Activated T-cell treated with anti-CD3 and anti-CD28 coated beads, Interleukin-2, amount 50 U/mL, for 4 hours (primary cell): ENCODE measurements at places on chromosomes 6 and 20. TPM values are rescaled to one million over a fixed set of nuclear protein-coding genes. Genes with fewer than 3 reads are reported as not detected.

DNA sequence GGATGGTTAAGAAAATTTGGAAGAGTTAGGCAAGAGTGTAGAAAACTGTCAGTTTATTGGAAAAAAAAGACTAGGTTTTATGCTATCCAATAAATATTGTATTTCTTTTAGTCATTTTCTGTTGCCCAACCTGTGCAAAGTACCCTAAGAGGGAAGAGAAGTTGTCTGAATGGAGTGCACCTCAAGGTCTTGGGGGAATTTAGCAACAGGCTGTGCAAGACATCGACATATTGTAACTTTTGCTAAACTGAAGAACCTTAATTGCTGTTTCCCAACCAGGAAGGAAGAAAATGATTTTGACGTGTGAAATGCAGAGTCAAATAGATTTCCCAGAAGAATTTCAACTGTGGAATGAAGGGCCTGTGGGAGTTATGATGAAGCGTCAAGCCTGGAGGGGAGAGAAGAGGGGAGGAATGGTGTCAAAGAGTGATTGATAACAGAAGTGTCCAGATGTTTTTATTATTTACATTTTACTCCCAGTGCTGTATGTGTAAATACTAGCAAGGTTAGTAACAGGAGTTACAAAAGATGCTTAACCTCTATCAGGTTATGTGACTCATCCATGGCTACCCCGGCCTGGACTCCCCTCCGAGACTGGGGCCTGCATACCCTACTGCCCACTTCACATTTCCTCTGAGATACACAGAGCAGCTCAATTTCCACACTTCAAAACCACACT is 246.8 kb downstream of the MYLK4 start:
- no peak for DNase-seq

GRCh38 chr6:3384241-3385143 is 72.4 kb downstream of the SLC22A23 start:
- DNase-seq: no peak

- DNase-seq: no peak
Observed at GRCh38 chr6:111759331-111759835, 113.9 kb downstream of the FYN start.

DNA sequence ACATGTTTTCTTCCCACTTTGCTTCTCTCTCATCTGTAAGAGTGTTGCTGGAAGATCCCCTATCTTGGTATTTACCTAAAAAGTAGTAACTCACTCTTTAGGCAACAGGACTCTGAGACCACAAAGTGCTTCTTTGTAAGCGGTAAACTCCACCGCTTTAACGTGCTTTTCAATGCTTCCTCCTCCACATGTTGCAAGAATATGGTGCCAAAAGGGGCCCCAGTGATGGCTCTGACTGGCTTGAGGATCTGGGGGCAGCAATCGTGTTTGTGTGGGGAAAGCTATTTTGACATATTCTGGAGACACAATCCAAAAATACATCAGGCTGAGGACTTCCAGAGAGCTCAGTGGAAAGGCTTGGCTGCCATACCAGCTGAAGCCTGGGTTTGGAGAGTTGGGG is 12.4 kb upstream of the CPNE5 start:
- no peak for DNase-seq

- no peak for DNase-seq
Observed at GRCh38 chr20:62744741-62745191, 36.1 kb downstream of the NTSR1 start.

DNA sequence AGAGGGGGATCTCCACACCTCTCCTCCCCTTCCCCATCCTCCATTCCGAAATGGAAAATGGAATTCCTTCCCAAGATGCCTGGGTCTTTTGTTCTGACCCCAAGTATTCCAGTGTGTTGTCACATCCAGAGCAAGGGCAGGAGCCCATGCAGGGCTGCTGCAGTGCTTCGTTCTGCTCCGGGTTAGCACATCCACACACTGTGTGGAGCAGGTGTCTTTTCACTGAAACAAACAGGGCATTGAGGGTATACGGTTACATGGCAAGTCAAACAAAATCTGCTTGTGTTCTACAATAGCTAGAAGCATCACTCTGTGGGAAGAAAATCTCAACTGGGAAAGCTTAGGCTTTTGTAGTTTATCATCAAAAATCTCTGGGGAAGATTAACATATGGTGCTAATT is 56.9 kb downstream of the LYRM2 start:
- no peak for DNase-seq

DNA sequence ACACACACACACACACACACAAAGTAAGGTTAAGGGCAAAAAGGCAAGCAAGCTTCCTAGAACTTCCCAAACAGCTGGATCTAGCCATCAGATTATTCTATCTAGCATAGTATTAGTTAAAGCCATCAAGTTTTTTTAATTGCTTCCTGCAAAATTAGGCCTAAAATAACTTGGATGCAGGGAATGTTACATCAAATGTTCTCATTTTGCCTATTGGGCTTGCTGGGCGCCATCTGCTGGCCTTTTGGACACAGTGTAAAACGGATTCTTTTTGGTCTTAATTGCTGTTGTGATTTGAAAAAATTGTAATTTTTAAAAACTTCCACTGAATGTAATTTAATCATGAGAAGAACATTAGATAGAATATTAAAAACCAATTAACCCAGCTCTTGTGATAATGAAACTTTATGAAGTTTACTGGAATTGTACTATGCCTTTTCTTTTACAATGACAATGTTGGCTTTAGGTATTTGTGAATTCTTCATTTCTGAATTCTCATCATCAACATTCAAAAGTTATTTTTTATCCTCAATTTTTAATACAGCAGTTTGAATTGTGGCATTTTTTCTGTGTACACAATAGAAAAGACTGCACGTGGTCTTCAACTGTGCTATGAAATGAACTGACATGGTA is 6.8 kb downstream of the MKKS start:
- peak; percentile 36 for DNase-seq

- DNase-seq: no peak
Observed at GRCh38 chr6:3304500-3305215, 45.9 kb downstream of the PSMG4 start.

DNA sequence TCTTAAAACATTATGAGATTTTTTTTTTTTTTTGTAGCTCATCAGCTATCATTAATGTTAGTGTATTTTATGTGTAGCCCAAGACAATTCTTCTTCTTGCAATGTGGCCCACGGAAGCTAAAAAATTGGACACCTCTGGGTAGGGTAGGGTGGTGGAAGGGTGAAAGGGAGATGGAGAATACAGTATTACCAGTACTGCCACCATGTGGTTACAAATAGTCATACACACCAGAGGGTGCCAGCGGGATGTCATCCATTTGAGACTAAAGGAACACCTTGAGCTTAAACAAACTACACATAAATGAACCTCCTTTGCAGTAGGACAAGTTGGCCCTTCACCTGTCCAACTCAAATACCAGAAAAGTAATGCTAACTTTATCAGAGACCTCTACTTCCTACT is 601.9 kb downstream of the HTR1B start:
- no peak for DNase-seq

GRCh38 chr6:142045380-142046278 is 87.1 kb upstream of the GJE1 start:
- no peak for DNase-seq

DNA sequence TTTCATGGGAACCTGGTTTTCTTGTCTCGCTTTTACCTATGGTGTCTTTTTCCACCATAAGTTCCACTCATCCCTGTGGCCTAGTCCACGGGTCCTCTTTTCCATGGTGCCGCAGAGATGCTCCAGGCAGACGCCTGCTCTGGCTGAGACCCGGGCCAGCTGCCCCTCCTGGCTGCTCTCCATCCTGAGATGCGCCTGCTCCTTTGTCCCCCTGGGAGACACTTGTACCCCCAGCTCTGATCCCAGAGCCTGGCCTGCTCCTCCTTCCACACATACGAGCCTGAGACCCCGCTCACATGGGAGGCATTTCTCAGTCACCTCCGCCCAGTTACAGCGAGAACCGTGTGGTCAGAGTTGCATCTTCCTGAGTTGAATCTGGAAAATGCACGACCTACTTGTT is 29.6 kb downstream of the RNASET2 start:
- DNase-seq: no peak

DNA sequence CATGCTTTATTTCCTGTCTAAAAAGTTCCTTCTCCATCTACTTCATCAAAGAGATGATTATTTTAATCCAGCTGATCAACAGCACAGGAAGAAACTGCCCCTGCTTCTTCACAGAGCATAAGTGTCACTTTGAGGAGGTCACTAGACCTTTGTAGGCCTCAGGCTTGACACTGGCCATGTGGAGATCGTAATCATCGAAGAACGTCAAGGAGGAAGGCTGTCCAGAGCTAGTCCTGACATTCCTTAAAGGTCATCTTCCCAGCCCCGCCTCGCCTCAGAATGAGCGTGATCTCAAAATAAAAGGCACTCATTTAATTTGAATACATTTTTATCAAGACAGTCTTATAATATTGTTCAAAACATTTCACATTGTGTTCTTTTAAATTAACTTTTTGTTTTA is 445.7 kb upstream of the CDH4 start:
- DNase-seq: no peak

DNA sequence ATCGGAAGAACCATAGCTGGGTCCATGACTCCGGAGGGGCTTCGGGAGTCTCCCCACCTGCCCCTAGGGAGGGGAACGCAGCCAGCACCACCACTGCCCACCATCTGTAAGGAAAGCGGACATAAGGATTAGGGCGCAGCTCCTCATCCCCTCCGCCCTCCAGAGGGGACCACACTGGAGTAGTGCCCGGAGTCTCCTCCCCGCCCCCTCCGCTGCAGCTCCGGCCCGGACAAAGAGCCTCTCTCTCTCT is 628 bp downstream of the SLC35B2 start:
- DNase-seq: no peak

DNA sequence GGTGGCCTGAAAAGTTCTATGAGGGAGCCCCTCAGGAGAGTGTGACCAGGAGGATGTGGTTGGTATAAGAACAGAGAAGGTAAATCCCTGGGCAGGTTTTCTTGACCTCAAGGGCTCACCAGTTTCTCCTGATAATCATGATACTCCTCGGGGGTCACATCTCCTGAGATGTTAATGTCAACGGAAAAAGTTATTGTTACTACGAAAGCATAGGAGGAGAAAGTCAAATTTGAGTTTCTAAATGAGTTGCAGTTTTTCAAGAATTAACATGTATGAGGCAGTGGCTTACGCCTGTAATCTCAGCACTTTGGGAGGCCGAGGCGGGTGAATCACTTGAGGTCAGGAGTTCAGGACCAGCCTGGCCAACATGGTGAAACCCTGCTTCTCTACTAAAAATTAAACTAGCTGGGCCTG is 23.4 kb downstream of the MGME1 start:
- no peak for DNase-seq

DNA sequence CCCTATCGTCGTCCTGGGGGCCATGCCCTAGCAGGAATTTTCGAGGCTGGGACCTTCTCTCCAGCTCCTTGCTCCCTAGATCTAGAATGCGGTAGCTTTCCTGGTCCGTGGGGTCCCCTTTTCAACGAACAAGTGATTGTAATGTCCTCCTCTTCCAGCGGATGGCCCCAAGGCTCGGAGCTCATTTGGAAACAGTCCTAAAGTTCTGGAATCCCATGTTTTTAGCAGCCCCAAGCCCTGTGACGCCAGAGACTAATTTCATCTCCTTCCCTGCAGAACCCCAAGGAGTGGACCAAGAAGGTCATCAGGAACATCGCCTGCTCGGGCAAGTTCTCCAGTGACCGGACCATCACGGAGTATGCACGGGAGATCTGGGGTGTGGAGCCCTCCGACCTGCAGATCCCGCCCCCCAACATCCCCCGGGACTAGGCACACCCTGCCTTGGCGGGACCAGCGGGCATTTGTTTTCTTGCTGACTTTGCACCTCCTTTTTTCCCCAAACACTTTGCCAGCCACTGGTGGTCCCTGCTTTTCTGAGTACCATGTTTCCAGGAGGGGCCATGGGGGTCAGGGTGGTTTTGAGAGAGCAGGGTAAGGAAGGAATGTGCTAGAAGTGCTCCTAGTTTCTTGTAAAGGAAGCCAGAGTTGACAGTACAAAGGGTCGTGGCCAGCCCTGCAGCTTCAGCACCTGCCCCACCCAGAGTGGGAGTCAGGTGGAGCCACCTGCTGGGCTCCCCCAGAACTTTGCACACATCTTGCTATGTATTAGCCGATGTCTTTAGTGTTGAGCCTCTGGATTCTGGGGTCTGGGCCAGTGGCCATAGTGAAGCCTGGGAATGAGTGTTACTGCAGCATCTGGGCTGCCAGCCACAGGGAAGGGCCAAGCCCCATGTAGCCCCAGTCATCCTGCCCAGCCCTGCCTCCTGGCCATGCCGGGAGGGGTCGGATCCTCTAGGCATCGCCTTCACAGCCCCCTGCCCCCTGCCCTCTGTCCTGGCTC is 48.5 kb downstream of the PYGB start:
- no peak for DNase-seq

DNA sequence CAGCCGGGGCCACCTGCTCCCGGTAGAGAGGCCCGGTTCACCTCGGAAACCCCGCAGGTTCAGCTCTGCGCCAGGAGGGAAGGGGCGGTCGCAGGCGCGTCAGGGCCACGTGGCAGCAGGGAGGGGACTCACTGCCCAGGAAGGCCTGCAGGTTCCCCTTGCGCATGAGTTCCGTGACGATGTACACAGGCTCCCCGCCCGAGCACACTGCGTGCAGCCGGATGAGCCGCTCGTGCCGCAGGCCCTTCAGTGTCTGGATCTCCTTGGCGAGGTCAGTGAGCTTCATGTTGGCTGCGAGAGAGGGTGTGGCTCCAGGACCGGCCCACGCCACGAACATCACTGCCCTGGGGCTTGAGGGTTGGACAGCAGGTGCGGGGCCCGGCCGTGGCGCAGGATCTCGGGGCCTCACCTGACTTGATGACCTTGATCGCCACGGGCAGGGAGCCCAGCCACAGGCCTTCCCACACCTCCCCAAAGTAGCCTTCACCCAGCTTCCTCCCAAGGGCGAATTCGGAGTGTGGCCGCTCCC is 4.9 kb upstream of the PTK6 start:
- no peak for DNase-seq

DNA sequence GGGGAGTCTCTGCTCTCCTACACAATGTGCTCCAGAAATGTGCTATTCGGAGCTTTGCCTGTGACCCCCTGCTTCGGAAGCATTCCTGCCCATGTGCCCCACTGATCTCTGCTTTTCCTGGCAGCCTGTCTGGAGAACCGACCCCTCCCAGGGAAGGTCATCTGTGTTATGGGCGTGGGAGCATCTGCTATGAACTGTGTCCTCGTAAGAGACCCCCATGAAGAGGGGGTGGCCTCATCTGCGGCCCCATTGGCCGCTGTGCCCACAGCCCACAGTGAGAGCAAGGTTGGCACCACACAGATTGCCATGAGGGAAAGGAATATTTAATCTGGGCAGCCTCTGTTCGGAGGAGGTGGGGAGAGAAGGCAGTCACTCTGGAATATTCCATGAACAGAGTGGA is 32.7 kb upstream of the IRF4 start:
- DNase-seq: no peak

- no peak for DNase-seq
Observed at GRCh38 chr6:118206221-118206620, 299.2 kb downstream of the SLC35F1 start.

The RBM24 gene
- not detected for total RNA-seq

The LPA gene
- not detected for total RNA-seq

The GNL1 gene
- total RNA-seq: 134 TPM

The TCF21 gene
- 0.05 TPM for total RNA-seq

The KCNK15 gene
- 1.1 TPM for total RNA-seq

The DEF6 gene
- total RNA-seq: 72.7 TPM

The WFDC10B gene
- total RNA-seq: not detected

The POU5F1 gene
- total RNA-seq: 1.0 TPM
